ENCODE measurements at places on chromosomes 1 and 21.

DNA sequence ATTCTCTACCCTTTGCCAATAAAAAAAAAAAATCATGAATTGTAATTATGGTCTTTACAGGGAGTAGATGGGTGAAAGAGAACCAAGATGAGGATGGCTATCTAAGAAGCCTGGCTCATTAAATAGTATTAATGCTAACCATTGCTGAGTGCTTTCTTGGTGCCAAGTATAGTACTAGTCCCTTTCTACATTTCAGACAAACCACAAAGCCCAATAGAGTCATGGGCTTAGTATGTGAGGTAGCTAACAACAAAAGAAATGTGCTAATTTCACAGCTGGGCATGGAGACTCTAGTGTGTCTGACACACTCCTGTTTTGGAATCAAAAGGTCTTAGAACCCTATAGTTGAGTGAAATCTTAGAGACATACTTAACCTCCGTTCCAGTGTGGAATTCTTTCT lies 84.5 kb upstream of the ESRRG start:
- DNase-seq = no peak

- no peak for DNase-seq
Measured at GRCh38 chr1:54157401-54157800, 4.6 kb upstream of the CDCP2 start.

DNA sequence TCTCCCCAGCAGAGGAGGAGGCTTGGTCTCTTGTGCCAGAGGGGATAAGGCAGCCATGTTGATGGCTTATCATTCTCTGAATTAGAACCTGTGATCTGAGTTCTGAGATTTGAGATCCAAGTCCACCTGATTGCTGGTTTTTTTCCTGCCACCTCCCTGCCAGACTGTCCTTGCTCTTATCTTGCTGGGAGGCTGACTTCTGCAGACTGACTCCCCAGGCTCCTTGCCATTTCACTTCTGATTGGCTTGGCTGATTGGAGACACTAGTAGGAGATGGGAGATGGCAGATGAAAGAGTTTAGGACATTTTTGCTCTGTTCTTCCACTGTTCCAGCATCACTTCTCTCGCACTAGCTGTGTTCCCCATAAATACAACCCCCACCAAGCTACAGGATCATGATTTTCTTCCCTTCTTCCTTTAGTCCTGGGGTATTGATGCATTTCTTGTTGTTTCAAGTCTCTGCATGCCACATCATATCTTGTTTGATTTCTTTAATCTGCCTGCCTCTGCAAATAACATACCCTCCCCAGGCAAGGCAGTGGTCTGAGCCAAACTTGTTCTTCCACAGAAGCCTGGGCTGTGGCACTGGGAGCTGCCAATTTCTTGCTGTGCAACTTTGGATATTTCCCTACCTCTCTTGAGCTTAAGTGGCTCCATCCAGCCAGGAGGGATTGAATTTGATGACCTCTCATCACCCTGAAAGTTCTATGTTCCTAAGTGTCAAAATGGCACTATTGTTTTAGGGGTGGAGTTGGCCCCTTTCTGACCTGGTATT lies 963 bp upstream of the CYP4B1 start:
- no peak for DNase-seq

DNA sequence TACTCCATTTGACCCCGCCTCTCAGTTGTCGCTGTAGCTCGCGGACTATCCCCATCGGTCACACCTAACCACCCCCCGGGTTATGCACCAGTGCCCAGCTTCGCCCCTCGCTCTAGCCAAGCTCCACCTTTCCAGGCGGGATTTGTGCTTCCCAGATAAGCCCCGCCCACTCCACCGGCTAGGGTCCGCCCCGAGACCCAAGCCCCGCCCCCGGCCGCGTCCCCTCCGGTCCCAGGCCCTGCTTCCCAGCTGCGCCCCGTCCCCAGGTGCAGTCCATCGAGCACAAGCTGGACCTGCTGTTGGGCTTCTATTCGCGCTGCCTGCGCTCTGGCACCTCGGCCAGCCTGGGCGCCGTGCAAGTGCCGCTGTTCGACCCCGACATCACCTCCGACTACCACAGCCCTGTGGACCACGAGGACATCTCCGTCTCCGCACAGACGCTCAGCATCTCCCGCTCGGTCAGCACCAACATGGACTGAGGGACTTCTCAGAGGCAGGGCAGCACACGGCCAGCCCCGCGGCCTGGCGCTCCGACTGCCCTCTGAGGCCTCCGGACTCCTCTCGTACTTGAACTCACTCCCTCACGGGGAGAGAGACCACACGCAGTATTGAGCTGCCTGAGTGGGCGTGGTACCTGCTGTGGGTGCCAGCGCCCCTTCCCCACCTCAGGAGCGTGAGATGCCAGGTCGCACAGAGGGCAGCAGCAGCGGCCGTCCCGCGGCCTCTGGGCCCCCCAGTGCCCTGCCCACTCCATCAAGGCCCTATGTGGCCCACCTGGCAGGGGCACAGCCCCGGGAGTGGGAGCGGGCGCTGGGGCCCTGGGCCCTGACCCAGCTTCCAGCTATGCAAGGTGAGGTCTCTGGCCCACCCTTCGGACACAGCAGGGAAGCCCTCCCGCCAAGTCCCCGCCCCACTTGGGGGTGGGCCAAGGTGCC lies 23.9 kb downstream of the CITED4 start:
- peak; percentile 78 for DNase-seq

DNA sequence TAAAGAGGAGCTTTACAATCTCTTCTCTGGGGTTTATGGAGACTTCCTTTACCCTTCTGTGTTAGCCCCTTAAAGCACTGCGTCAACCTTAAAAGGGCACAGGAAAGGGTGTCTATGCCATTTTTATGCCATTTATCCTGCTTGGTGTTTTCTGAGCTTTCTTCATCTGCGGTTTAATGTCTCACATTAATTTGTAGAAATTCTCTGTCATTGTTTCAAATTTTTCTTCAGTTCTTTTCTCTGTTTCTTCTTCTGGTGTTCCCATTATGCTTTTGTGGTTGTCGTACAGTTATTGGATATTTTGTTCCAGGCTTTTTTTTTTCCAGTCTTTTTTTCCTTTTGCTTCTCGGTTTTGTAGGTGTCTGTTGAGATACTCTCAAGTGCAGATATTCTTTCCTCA lies 107.9 kb downstream of the OSBPL9 start:
- DNase-seq = no peak

DNA sequence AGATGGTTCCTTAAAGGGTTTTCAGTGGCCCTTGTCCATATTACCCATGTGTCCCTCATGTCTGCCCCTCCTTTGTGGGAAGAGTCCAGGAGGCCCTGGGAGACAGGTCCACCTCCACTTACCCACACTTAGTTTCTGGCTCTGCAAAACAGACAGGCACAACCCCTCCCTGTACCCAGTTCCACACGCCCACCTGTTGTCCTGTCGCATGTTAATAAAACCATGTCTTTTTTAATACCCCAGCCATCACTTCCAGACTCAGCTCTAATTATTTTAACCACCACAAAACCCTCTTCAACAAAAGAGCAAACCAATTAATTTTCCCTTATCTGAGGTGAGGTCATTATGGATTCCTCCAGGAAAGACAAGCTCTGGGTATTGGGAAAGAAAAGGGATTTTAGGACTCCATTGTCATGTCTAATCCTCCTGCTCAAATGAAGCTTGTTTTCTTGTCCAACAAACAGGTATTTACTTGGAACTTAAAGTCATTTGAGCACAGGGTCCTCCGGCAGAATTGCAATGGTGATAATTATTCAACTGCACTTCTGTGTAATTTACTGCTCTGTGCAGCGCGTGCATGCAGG lies 68.9 kb downstream of the CCDC185 start:
- DNase-seq = no peak

- no peak for DNase-seq
Measured at GRCh38 chr1:85318217-85318616, 41.8 kb upstream of the BCL10 start.

DNA sequence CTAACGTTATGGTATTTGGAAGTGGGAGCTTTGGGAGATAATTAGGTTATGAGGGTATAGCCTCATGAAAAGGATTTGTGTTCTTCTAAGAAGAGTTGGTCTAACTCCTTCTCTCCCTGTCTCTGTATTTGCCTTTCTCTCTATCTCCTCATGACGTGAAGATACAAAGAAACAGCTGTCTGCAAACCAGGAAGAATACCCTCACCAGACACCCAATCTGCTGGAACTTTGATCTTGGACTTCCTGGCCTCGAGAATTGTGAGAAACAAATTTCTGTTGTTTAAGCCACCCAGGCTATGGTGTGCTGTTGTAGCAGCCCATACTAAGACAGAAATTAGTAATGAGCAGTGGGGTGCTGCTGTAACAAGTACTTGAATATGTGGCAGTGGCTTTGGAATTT lies 16.1 kb downstream of the C1orf141 start:
- no peak for DNase-seq

DNA sequence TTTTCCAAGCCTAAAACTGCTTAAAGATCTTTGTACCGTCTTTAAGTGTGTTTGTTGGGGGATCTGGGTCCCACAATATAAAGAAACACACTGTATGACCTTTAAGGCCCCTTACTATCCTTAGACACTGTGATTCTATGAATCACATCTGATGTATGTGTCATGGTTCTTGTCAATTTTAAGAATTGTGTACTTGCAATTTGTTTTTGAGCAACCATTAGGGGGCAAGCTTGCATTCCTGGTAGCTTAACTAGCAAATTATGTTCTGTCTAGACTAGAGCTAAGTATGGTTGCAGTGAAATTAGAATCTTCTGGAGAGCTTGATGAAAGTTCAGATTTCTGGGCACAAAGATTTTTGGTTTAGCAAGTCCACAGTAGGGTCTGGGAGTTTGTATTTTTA lies 219.5 kb downstream of the TPR start:
- DNase-seq = no peak
